KBM-7 (cell line): ENCODE measurements at places on chromosomes 7 and 10.
A peak's percentile ranks its signal among the peaks of the same experiment; 100 is the strongest.

DNA sequence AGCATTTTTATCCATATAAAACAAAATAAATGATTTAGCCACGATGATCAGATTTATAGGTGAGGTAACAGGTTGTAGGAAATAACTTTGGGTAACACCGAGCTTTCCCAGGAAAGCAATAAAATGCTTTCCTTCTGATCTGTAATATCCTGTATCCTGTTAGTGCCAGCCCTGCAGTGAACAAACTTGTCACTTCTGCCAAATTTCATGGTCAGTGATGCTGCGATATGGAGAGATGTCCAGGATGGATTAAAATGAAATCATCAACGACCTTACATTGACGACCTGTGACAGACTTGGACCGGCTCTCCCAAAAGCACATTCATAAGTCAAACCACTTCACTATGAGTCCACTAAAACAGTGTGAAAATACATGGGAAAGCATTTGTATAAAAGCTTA is 608.0 kb upstream of the NRP1 start:
- no peak for DNase-seq

- no peak for DNase-seq
Observed at GRCh38 chr10:133460208-133460769, 6.5 kb downstream of the SCART1 start.

- peak; percentile 87 for DNase-seq
Observed at GRCh38 chr7:5477723-5478531, 54.3 kb upstream of the TNRC18 start.

- DNase-seq: no peak
Observed at GRCh38 chr10:85224366-85224940, 896.1 kb downstream of the CCSER2 start.

DNA sequence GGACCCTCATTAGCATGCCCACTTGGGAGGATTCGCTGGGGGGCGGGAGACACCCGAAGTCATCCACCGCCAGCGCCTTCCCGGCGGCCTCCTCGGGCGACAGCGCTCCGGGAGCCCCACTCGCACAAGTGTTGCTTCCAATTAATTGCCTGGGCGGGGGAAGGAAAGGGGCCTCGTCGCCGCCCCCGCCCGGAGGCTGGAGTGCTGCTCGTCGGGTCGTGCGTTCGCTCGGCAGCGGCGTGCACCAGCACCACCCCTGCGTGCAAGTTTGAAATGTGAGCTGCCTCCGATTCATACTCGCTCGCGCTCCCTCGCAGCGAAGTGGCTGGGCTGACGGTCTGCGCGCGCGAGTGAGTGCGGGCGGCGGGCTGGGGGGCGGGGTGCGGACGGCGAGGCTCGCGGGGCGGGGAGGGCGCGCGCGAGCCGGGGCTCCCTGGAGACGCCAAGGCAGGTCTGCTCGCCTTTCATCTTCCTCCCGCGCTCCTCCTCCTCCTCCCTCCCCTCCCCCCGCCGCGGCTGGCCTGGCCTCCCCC is 104.6 kb upstream of the PPIF start:
- DNase-seq: no peak

GRCh38 chr10:116316503-116316902 is 7.7 kb upstream of the CCDC172 start:
- DNase-seq: peak; percentile 10

GRCh38 chr7:155710031-155710430 is 65.6 kb downstream of the RBM33 start:
- no peak for DNase-seq

DNA sequence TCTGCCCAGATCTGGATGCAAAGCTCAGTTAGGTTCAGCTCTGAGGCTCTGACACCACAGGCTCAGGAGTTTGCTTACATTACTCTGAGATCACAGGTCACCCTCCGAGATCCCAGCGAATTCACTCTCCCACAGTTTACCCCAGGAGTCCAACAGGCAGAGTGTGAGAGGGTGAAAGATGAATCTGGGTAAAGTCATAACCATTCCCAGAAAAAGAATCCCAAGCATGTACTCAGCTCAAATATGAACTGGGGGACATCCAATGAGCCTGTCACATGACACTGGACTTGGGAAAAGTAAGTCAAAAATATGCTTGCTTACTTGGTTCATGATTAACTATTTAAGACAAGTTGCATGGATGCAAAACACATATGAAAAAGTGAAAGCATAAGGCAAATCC is 110.3 kb upstream of the ARID5B start:
- no peak for DNase-seq

GRCh38 chr7:20653636-20654035 is 38.2 kb downstream of the ABCB5 start:
- no peak for DNase-seq

GRCh38 chr7:105224884-105225651 is 163.7 kb downstream of the SRPK2 start:
- DNase-seq: peak; percentile 49

DNA sequence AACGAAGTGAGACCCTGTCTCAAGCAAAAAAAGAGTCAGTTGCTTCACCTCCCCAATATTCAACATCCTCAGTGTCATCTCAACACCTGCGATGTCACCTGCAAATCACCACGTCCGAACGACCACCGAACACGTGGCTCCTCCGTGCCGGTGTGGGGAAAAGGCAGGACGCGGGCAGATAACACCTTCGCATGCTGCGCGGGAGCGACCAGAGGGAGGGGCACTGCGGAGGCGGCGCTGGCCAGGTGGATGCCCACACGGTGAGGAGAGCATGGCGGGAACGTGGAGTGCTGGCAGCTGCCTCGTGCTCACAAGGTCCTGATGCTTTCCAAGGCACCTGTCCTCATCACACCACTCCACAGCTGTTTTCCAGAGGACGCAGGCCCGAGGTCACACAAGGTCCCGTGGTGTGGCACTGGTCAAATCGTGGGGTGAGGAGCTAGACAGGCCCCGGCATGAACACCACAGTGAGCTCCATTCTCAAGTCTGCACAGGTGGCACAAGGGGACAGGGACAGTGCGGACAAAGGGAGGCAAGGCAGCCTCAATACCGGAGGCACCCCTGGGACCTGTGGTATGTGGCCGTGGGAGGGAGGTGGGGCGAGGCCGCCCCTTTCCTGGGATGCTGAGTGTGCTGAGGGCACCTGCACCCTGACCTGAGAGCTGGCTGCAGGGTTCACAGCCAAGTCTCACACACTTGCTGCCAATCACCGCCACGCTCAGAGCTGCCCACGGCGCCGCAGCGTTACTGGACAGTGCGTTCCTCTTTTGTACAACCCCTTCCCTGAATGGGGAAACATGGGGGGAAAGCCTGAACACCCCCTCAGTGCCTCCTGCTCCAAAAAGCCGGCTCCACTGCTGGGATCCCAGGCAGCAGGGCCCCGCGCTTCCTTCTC is 13.0 kb downstream of the TUBGCP2 start:
- no peak for DNase-seq

GRCh38 chr7:32481921-32482320 is 8.3 kb downstream of the LSM5 start:
- DNase-seq: no peak

DNA sequence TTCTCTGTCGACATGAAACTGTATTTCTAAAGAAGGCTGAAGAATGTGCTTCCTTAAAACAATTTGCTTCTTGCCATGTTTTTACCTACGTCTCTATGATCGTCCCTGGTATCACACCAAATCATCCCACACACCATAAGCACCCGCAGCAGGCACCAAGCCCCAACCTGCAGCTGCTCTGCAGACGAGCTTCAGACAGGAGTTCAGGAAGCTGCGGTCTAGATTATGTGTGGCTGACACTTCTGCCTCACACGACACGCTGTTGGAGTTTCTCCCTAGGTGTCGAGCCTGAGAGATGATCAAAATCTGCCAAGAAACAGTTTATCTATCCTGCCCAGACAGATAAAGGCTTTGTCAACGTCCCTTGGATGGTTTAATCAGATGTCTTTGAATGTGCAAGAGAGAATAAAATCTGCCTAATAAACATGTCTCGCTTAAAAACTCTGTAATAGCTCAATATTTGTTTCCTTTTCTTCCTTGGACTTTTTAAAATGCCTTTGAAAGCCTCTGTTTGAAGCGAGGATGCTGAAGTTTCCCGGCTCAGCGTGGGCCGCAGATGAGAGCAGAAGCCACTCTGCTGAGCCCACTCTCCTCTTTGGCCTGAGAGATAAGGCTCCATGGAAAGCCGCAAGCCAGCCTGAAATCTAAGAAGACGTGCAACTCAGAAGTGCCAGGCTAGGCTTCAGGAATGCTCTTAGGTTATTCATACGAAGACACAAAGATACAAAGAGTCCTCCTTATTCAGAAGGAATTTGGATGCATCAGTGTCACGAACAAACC is 158.3 kb upstream of the PFKP start:
- DNase-seq: peak; percentile 96

DNA sequence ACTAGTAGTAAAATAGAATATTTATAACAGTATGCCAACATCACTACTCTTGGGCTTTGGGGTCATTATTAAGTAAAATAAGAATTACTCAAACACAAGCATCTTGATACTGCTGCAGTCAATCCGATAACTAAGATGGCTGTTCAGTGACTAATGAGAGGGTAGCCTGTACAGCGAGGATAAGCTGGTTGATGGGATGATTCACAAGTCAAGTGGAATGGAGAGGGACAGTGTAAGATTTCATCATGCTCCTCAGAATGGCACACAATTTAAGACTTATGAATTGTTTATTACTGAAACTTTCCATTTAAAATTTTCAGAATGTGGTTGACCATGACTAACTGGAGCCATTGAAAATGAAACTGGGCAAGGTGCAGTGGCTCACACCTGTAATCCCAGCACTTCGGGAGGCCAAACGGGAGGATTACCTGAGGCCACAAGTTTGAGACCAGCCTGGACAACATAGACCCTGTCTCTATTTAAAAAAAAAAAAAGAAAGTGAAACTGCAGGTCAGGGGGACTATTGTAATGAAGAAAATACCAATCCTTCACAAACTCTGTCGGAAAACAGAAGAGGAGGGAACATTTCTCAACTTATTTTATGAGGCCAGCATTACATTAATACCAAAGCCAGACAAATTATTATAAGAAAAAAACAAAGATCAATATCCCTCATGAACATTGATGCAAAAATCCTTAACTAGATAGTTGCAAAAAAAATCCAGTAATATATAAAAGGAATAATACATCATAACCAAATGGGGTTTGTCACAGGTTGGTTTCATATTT is 11.2 kb downstream of the AVL9 start:
- DNase-seq: no peak

GRCh38 chr7:81846398-81846797 is 76.6 kb upstream of the HGF start:
- DNase-seq: peak; percentile 90

- no peak for DNase-seq
Observed at GRCh38 chr7:11213266-11213665, 239.6 kb downstream of the PHF14 start.

DNA sequence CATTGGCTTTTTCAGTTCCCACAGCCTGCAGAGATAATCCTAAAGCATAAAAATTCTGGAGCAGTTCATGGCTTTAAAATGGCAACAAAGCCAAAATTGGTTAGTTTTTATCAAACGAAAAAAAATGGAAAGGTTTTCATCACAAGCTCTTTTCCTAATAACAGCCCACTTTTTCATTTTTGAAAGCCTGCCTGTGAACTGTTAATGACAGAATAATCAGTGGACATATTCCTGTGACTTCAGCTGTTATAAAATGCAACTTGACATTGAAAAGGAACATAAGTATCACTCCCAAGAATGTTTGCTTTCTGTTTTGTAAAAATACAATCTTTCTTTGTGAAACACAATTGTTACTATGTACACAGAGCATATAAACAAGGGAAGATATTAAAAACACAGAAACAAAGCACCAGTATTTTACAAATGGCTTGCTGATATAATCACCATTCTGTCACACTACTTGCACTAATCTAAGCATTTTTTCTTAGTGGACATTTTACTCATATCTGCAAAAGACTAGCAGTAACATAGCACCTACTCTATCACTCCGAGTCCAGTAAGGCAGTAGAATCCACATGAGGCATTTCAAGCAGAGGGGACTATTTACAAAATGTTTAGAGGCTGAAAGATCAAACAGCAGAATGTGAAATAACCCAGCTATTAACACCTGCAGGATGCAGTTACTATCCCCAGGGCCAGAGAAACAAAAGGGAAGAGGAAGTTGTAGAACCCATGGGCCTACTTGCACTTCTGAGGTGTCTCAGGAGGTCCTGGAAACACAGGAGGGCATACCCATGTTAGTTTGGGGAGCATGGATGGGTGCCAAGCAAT is 26.4 kb downstream of the MACC1 start:
- peak; percentile 30 for DNase-seq

DNA sequence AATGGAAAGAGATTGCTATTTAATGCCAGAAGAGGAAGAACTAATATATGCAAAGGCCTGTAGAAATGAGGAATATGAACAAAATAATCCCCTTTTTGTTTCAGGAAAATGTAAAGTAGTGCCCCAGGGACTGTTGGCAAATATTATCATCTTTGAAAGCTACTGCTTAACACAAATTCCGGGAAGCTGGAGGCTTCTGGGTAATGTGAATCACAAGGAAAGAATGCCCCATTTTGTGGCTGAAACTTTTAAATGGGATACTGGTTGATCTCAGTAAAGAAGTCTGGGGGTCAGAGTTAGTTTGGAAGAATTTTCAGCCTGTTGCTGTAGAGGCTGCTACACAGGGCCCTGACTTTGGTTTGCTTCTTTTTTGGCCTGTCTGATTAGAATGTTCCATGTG is 141.0 kb downstream of the PTEN start:
- DNase-seq: no peak

DNA sequence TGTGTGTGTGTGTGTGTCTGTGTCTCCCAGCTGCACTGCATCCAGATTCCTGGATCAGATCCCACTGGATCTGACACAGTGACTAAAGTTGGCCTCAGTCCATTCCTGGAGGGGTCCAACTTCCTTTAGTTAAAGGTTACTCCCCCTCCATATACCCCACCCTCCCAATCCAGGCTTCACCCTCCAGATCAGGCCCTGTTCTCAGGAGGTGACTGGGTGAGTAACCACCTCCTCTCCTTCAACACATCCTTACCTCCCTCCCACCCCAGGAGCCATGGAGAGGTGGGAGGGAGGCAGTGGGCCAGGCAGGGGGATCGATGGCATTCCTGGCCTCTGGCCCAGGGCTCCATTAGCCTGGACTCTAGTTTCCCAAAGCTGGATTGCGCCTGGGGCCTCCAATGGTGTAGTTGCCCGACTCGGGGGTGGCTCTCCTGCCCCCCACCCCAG is 11.3 kb downstream of the KCNIP2 start:
- DNase-seq: no peak

DNA sequence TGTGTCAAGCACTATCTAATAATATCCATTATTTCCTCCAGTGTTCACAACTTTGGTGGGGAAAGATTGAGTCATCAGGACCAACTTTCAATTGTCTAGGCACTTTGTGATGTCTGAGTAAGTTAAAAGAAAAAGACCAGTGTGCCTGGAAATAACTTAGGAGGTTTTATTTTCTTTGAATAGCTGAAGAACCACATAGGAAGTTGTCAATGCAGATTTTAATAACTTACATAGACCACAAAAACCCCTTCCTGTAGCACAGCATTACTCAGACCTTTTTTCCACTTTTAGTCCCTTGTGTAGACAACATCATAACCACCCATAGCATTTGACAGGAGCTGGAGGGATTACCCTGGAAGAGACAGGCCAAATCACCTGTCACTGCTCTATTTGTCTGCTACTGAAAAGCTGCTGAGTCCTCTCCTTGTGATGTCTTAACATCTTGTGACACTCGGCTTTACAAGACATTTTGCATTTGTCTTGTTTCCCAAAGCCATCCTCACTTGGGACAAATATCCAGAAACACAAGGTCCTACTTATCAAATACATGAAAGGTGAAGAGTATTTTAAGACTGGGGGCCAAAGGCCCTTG is 241.5 kb upstream of the PTER start:
- DNase-seq: peak; percentile 15
